Amniotic stem cell (primary cell): ENCODE measurements at places on chromosomes 11 and 22.
A peak's percentile ranks its signal among the peaks of the same experiment; 100 is the strongest.

DNA sequence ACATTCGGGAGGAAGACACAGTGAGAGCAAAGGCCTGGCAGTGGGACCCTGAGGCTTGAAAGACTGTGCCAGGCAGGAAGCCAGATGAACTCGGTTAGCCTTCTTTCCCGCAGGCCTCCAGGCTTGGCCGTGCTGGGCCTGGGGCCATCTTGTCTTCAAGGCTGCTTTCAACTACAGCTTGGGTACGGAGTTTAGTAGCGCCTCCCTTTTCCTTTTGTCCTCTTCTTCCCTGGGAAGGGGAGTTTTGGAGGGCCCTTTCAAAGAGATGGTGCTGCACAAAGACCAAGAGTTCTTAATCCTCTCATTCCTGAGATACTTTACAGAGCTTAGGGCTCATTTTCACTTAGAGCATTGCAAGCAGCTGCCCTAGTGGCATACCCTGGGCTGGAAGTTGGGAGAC is 87.5 kb downstream of the TP53I11 start:
- DNase-seq = no peak

DNA sequence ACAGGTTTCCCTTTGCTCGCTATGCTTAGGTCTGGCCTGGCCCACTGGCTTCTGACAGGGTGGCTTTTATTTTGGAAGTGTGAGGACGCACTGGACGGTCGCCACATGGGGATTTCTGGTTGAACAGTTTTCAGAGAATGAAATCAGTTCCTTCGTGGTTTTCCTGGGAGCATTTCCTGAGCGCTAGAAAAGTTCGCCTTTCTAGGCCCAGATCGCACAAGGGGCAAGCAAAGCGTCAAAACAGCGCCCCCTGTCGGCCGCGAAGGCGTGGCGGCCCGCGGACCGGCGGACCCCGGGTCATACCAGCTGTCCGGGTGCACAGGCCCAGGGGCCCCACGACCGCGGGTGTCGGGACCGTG is 12.7 kb upstream of the CYP2R1 start:
- no peak for DNase-seq

DNA sequence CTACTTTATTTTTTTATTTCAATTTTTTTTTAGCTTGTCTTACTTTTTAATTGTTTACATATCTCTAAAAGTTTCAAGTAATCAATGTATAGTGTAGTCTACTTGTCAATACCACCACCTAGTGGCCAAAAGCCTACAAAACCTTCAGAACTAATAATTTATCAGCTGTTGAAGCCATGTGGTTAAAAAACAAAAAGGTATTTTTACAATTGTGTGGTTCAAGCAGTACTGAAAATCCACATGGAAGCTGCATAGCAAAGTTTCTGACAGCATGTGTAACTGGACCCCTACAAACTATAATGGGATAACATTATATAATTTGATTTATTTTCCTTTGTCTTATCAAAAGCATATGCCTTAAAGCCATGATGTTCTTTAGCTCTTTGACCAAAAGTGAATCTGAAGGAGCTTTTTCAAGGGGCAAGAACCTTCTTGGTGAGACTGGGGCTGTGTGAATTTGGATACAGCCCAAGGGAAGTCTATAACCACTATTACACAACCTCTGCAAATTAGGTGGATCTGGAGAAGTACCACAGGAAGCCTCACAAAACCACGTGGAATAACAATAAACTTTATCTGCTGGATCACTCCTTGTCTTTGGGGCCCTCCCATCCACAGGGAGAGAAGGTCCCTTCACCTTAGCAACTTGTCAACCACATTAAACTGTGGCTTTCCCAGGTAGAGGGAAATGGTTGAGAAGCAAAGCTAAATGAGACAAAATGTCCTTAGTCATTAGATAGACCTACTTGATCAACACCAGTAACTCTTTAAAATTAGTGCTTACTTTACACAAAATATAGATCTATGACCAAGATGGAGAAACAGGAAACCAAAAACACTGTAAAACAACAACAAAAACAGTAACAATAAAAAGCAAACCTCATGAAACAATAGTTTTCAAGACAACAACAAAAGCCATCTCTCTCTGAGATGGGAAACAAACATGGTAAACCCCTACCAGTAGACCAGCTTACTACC is 9.9 kb downstream of the NARS2 start:
- peak; percentile 27 for DNase-seq

DNA sequence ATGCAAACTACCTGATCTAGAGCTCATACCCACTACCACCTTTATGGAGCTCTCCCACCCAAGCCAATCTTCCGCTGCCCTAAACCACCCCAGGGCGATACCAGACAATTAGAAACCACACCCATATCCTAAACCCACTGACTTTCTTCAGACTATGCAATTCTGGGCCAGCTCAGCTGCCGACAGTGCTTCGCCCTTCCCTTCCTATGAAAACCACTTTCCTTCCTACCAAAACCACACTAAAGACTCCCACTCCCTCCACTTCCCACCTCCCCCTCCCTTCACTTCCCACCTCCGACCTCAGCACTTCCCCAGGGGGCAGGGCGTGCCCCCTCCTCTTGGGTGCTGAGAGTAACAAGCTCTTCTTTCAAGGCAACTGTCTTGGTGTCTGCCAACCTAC is 25.1 kb downstream of the B3GAT1 start:
- DNase-seq = no peak

DNA sequence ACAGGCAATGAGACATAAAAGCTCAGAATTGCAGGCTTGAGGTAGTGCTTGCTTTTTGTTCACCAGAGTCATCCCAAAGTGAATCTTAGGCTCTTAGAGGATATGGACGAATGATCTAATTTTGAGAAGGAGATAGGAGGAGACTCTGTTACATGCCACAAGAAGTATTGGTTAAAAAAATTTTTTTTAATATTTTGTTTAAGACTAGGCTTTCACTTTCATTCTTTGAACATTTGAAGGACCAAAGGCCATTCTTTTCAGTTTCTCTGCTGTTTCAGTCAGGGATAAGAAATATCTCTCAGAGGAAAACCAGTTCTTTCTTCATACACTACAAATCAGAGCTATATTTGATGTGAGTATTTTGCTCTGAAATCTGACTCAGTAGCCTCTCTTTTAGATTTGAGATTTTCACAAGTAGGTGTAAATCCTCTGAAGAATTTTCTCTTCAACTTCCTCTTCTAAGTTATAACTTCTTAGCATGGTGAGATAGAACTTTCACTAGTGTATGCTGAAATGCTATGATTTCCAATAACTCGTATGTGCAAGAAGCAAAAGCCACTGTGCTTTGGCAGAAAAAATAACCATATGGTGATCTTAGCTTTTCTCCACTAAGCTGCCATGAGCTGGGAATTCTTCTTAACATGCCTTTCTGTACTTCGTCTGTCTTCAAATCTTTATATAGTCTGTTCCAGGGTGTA is 24.1 kb upstream of the FAM181B start:
- no peak for DNase-seq

DNA sequence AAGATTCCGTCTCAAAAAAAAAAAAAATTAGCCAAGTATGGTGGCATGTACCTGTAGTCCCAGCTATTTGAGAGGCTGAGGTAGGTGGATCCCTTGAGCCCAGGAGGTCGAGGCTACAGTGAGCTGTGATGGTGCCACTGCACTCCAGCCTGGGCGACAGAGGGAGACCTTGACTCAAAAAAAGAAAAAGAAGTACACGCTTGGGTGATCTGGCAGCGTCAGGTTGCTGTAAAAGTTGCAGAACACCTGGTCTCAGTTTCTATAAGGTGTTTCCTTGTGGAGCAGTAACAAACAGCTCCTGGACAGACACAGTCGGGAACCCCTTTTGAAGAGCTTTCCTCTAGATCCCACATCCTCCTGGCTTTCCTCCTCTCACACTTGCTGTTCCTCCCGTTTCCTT is 45.8 kb downstream of the SCGB1A1 start:
- DNase-seq = no peak

DNA sequence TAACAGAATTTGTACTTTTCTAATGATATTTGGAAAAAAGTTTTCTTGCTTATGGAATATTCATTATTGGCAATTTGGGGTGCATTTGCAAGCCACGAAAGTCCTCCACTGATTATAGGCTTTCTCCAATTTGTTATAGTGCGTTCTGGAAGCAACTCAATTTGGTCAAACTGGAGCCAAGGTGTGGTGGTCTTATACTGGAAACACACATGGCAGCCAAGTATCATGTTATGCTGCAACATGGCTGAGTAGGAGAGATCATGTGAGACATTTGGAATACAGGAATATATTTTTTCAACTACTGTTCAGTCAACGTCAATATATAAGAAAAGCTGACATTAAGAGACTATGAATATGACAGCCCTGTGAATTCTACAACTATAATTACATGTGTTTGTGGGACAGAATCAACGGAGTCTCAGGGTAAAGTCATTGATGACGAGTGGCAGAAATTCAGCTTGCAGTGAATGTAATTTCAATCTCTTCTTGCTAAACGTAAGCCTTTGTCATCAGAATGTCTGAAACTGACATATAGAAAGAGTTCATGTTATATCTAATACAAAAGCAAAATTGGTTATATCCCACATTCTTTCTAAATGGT is 83.8 kb upstream of the FIBIN start:
- no peak for DNase-seq

- DNase-seq = no peak
These were observed 159.9 kb upstream of the GRK3 start for GRCh38 chr22:25404556-25404927.

DNA sequence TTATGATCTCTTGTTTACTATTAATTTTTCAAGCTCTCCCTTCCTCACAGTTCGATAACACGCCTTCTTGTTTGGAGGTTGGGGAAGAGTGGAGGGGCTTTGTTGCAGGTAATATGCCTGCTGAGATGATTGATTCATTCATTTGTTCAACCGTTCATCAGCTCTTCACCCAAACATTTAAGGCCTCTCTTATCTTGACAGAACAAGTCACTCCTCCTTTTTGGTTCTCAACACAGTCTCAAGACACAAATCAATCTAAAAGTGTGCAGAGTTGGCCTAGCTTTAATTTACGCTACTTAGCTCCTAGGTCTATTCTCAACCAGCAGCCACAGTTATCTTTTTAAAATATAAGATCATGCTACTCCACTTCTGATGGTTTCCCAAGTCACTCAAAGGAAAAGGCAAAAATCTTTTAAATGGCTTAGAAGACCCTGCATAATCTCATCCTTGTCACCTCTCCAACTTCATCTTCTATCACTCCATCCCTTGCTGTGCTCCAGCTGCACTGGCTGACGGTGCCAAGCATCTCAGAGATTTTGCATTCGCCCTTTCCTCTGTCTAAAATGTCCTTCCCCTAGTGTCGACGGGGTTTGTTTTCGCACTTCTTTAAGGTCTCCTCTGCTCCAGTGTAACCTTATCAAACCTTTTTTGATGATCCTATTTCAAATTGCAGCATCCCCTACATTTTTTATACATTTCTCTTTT is 60.3 kb downstream of the AMBRA1 start:
- no peak for DNase-seq

DNA sequence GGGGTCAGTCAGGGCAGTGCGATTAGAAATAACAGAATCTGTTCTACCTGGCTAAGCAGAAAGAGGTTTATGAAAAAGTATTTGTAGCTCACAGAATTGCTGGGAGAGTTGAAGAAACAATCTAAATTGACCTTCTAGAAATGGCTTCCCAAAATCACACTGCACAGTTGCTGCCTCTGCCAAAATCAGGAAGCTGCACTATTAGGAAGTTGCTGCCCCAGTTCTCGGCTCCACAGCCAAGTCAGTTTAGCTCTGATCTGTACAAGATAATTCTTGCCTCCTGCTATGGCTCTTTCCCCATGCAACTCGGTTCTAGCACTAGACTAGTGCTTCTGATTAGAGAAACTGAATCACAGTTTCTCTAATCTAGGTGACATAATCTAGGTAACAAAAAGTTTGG is 16.0 kb upstream of the CCDC90B start:
- DNase-seq = no peak

GRCh38 chr11:821512-822371 is 3.0 kb downstream of the PNPLA2 start:
- DNase-seq = no peak

DNA sequence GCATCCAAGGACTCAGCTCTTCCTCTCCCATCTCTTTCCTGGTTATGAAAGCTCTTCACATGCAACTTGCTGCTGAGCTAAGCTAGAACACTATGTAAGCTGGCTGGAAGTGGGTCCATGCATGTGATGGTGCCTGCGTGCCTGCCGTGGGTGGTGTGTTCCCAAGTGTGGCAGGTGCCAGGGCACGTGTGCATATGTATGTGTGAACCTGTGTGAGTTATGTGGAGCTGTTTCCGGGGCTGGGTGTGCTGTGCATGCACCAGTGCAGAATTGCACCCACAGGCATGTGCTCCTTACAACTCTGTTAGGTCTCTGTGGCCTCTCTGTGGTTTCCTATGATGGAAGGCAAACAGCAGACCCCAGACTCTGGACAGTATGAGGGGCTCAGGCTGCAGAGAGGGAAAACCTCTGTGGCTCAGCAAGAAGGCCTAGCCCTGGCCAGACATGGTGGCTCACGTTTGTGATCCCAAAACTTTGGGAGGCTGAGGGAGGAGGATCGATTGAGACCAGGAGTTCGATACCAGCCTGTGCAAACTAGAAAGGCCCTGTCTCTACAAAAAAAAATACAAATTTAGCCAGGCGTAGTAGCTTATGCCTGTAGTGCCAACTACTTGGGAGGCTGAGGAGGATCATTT is 4.1 kb upstream of the P2RY6 start:
- no peak for DNase-seq

DNA sequence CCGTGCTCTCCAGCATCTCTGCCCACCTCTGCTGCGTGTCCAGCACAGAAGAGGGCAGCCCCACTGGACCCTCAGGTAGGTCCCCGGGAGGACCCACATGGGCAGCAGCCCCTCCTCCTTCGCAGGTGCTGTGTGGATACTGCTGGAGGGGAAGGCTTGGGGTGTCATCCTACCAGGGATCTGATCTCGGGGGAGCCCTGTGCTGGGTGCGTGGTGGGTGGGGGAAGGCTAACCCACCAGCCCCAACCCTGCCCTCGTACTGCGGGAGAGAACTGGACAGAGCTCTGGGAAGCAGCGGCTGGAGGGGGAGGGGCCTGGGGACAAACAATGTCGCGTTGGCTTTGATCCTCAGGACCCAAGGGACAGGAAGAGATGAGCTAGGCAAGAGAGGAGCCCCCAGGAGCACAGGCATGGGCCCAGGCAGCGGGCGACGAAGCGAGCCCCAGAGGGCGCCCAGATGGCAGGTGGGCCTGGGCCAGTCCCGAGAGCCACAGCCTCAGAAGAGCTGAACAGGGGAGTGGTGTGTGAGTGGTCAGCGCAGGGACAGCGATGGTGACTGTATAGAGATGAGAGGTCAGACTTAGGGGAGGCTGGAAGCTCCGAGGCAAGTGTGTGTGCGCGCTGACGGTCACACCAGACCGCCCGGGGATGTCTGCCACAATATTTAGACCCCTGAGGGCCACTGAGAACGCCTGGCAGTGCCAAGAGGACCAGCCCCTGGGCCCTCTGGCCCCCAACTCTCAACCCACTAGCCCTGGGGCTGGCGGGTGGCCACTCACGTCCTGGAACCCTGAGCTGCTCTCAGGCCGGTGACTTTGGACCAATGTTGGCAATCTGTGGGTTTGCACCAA is 1.4 kb upstream of the PIM3 start:
- DNase-seq = no peak

- no peak for DNase-seq
These were observed 61.2 kb downstream of the SHANK2 start for GRCh38 chr11:71191201-71191600.

GRCh38 chr11:78140392-78141077 is 1.1 kb upstream of the ALG8 start:
- DNase-seq = no peak

- no peak for DNase-seq
These were observed 18.2 kb downstream of the ZBTB16 start for GRCh38 chr11:114077482-114078305.

GRCh38 chr22:25153961-25154666 is 45.5 kb upstream of the CRYBB3 start:
- no peak for DNase-seq

- no peak for DNase-seq
These were observed 1.4 kb downstream of the OSBP2 start for GRCh38 chr22:30695871-30696655.

GRCh38 chr11:119624102-119624615 is 104.8 kb downstream of the NECTIN1 start:
- no peak for DNase-seq
